ENCODE measurements at places on chromosomes 5 and 9.
A peak's percentile ranks its signal among the peaks of the same experiment; 100 is the strongest.

DNA sequence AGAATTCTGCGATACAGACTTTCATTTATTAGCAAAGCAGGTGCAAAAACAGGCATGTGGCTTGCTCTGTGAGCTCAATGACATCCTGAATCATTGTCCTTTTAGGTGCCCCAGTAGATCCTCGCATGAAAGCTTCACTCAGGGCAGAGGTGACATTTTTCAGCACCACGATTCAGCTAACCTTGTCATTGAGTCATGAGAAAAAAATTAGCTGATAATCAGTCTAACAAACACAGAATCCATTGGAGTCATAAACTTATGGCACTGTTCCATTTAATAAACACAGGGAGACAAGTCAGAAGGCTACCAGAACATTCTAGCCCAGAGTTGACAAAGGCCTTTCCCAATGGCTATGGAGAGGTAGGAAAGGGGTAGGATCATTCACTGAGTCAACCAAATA is 104.8 kb upstream of the RAD23B start:
- DNase-seq, result no peak

- no peak for DNase-seq
These were observed 423.9 kb downstream of the DMRT2 start for GRCh38 chr9:1473956-1474634.

DNA sequence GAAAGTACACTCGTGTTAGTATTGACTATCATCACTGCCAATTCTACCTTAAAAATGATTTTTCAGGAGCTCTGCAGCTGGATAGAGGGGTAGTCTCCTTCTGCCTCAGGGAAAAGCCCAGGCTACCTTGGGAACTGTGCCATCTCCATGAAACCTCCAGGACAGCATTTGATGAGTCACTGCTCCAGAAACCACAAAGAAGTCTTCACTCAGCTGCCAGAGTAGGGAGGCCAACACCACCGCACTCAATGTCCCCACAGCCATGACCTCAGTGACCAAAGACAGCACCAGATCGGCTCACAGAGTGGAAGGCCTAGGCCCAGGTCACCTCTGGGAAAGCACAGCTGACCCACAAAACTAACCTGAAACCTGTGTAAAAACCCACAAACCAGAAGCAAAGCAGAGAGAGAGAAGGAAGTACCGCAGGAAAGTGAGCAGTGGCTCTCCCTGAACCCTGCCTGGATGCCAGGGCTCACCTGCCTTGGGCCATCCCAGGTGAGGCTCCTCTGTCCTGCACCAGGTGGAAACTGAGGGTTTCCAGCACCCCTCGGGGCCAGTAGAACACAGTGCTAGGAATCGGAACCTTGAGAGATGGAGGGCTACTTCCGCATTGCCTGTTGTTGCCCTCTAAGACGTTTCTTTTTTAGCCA is 30.0 kb downstream of the S1PR3 start:
- DNase-seq, result peak; percentile 61

DNA sequence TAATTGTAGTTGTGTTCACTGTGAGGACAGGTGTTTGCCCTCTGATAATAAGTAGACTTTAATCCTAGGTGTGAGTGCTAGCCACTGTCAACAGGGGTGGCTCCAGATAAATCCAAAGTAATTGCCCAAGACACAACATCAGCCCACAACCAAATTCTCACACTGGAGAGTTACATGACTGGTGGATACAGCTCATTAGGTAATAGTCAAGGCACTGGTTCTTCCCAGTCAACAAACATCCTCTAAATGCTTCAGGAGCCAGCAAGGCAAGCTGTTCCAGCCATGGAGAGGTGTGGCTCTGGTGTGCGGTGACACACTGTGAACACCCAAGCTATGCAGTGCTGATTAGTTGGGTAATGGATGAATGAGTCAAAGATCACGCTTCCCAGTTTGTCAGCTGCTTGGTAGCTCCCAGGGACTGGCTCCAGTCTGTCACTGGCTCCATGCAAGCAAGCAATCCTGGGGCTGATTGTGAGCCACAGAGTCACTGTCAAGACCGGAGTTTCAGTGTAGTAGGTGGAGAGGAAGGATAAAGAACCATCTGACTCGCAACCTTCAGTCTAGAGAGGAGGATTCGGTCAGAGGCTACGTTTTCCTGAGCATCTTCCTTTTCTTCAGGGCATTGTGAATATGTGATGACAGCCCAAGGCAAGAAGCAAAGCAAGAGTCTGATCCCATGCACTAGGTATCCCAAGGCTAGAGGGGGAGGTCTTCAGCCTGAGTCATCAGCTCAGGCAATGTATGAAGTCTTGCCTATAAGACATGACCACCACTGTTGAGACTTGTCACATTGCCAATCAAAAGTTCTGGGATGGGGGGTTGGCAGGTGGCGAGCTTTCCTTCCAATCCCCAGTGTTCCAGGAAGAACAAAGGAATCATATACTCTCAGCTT is 63.1 kb downstream of the UGCG start:
- DNase-seq, result peak; percentile 100

- no peak for DNase-seq
These were observed 48.0 kb upstream of the RGS7BP start for GRCh38 chr5:64457846-64458245.

GRCh38 chr9:136511670-136512592 is 29.1 kb upstream of the SEC16A start:
- DNase-seq, result no peak

GRCh38 chr9:134458207-134459108 is 132.2 kb downstream of the RXRA start:
- DNase-seq, result no peak

DNA sequence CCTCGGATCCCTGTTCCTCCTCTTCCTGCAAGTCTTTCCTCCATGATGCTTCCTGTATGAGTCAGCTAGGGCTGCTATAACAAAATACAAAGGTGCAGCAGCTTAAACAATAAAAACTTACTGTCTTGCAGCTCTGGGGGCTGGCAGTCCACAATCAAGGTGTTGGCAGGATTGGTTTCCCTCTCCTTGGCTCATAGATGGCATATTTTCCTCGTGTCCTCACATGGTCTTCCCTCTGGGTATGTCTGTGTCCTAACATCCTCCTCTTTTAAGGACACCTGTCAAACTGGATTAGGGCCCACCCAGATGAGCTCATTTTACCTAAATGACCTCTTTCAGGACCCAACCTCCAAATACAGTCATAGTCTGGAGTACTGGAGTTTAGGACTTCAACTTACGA is 117.5 kb downstream of the MED10 start:
- no peak for DNase-seq
